ENCODE measurements at places on chromosomes 6 and 20. TPM values are rescaled to one million over a fixed set of nuclear protein-coding genes. Genes with fewer than 3 reads are reported as not detected.

The KIAA0408 gene
- total RNA-seq: 10.9 TPM

The PTK6 gene
- 0.96 TPM for total RNA-seq

The LPA gene
- total RNA-seq: not detected

The CENPQ gene
- total RNA-seq: 5.0 TPM

The LY86 gene
- total RNA-seq: 10.2 TPM

The LPIN3 gene
- 0.84 TPM for total RNA-seq

GRCh38 chr20:1721687-1722512, 64.3 kb upstream of the SIRPG start:
- H3K4me3 ChIP-seq: no peak overlapping the region
- H3K4me1 ChIP-seq: no peaks in the 10 kb centered on the region
- H3K27me3 ChIP-seq: no peaks in the 10 kb centered on the region
- DNase-seq: no peak
- H3K36me3 ChIP-seq: no peaks in the 10 kb centered on the region

DNA sequence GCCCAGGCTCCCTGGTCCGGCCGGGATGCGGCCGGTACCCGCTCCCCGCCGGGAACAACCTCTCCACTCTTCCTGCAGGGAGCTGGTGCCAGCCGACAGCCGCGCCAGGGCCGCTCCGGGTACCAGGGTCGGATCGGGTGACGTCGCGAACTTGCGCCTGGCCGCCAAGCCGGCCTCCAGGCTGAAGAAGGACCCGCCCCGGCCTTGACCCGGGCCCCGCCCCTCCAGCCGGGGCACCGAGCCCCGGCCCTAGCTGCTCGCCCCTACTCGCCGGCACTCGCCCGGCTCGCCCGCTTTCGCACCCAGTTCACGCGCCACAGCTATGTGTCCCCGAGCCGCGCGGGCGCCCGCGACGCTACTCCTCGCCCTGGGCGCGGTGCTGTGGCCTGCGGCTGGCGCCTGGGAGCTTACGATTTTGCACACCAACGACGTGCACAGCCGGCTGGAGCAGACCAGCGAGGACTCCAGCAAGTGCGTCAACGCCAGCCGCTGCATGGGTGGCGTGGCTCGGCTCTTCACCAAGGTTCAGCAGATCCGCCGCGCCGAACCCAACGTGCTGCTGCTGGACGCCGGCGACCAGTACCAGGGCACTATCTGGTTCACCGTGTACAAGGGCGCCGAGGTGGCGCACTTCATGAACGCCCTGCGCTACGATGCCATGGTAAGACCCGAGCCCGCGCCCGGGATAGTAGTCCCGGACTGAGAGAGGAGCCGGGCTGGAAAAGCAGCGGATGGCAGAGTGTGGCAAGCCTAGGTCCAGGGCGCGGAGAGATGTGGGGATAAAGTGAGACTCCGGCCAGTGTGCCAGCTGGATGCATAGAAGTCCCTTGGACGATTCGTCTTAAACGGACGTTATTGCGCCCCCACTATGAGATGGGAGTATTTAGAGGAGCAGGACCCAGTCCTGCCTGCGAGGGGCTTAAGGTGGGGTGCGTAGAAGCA, at the start of gene NT5E:
TSS of gene NT5E (plus strand) at position 266 of the 942 bp plus-strand sequence. CDS start at position 323, 57 bp downstream.
- H3K4me1 ChIP-seq: peaks cover 9% of the 10 kb centered on the region
- H3K4me3 ChIP-seq: peak within 1 kb of the TSS; percentile 50
- H3K36me3 ChIP-seq: no peaks in the 10 kb centered on the region
- no peaks in the 10 kb centered on the region for H3K27me3 ChIP-seq
- no peak for DNase-seq
- no peak within 1 kb of the TSS for H3K27ac ChIP-seq

DNA sequence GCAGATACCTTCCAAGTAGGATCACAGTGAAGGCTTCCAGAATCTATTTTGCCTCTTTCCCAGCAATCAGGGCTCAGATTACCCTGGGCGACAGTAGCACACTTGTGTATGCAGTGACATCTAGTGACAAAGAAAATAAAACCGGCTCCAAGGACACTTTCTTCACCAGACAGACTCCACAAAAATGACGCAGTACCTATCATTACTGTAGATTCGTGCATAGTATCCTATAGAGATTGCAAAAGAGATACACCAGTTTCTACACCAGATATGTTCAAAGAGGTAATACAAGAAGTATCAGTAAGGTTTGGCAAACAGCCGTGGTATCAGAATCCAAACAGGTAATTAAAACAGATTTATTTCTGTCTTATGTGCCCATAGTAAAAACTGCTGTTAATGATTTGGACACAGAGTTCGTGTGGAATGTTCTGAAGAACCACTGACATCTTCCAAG, 600.4 kb upstream of the JAG1 start:
- no peaks in the 10 kb centered on the region for H3K36me3 ChIP-seq
- H3K4me1 ChIP-seq: no peaks in the 10 kb centered on the region
- no peaks in the 10 kb centered on the region for H3K27me3 ChIP-seq
- no peak overlapping the region for H3K27ac ChIP-seq

DNA sequence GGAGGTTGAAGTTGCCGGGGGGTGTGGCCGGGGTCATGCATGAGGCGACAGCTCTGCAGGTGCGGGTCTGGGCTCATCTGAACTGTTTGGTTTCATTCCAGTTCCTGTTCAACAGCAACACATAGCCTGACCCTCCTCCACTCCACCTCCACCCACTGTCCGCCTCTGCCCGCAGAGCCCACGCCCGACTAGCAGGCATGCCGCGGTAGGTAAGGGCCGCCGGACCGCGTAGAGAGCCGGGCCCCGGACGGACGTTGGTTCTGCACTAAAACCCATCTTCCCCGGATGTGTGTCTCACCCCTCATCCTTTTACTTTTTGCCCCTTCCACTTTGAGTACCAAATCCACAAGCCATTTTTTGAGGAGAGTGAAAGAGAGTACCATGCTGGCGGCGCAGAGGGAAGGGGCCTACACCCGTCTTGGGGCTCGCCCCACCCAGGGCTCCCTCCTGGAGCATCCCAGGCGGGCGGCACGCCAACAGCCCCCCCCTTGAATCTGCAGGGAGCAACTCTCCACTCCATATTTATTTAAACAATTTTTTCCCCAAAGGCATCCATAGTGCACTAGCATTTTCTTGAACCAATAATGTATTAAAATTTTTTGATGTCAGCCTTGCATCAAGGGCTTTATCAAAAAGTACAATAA, 72.5 kb downstream of the PTPN1 start:
- peaks cover 97% of the 10 kb centered on the region for H3K36me3 ChIP-seq
- no peaks in the 10 kb centered on the region for H3K4me1 ChIP-seq
- H3K27ac ChIP-seq: no peak overlapping the region
- DNase-seq: no peak
- H3K27me3 ChIP-seq: no peaks in the 10 kb centered on the region

GRCh38 chr20:59576216-59576953, 28.0 kb upstream of the PHACTR3 start:
- H3K27ac ChIP-seq: no peak overlapping the region
- no peaks in the 10 kb centered on the region for H3K36me3 ChIP-seq
- no peak for DNase-seq
- H3K27me3 ChIP-seq: no peaks in the 10 kb centered on the region

- H3K27ac ChIP-seq: no peak overlapping the region
- no peak for DNase-seq
- no peaks in the 10 kb centered on the region for H3K27me3 ChIP-seq
- H3K4me3 ChIP-seq: no peak overlapping the region
- H3K36me3 ChIP-seq: no peaks in the 10 kb centered on the region
Measured at GRCh38 chr6:81876971-81877370, 124.5 kb upstream of the TENT5A start.

- H3K36me3 ChIP-seq: peaks cover 2% of the 10 kb centered on the region
- DNase-seq: no peak
- peaks cover 50% of the 10 kb centered on the region for H3K4me1 ChIP-seq
- H3K27ac ChIP-seq: peak overlapping the region; percentile 46
- no peaks in the 10 kb centered on the region for H3K27me3 ChIP-seq
Measured at GRCh38 chr20:50921803-50922501, 9.3 kb downstream of the ADNP start.

DNA sequence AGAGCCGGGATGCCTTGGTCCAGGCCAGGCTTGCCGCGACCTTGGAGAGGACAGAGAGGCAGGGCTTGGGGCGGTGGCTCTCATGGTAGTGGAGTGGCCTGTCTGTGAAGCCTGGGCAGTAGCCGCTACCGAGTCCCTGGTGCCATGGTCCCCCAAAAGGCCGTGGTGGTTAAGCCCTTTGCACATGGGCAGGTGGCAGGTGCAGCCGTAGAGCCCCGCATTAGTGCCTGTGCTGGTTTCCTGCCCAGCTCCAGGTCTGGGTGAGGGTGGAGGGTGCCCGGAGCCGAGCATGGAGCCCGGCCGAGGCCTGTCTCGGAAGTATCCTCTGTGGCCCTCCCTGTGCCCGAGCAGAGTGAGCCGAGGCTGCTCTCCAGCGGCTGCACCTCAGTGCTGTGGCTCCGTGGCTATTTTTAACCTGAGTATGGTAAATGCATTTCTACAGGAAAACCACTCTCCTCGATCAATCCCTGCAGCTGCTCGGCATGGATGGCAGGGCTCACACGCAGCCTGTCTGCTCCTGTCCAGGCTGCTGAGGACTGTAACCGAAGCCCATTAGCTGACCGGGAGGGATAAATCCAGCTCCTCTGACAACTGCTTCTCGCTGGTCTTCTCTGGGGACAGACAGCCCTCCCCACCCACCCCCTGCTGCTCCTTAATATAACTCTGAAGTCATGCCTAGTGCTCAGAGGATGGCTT, 36.3 kb upstream of the GATA5 start:
- H3K4me1 ChIP-seq: no peaks in the 10 kb centered on the region
- DNase-seq: no peak
- H3K27me3 ChIP-seq: no peaks in the 10 kb centered on the region
- no peak overlapping the region for H3K4me3 ChIP-seq

DNA sequence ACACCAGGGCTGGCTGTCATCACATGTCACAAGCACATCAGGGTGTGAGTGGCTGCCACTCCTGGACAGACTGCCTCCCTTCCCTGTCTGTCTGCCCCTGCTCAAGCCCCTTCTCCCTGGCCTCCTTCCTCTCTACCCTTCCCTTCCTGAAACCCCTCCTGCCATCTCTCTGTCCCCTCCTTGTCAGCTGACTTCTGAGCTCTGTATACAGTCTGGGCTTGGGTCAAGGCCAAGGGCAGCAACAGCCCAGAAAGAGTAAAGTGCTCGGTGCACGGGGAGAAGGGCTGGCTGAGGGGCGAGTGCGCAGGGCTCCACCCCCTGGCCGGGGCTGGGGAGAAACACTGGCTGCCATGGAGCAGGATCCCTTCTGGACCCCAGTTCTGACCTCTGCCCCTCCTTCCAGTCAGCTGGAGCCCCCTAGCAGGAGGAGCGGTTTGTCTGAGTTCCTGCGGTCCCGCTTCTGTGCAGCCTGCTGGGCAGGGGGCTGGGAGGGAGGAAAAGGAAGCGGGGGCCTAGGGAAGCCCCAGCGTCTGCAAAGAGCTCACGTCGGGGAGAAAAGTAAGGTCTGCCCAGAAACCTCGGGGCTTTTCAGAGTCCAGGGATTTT, 2.0 kb downstream of the LKAAEAR1 start:
- no peak overlapping the region for H3K4me3 ChIP-seq
- H3K27ac ChIP-seq: peak overlapping the region; percentile 35
- H3K27me3 ChIP-seq: no peaks in the 10 kb centered on the region
- DNase-seq: no peak
- no peaks in the 10 kb centered on the region for H3K36me3 ChIP-seq

- H3K4me3 ChIP-seq: no peak overlapping the region
- no peaks in the 10 kb centered on the region for H3K27me3 ChIP-seq
- H3K4me1 ChIP-seq: no peaks in the 10 kb centered on the region
Measured at GRCh38 chr6:44034931-44035345, 92.3 kb downstream of the MRPL14 start.

Data from naive thymus-derived CD4-positive, alpha-beta T cell (primary cell).